ENCODE measurements at places on chromosomes 4 and X. TPM values are rescaled to one million over a fixed set of nuclear protein-coding genes. Genes with fewer than 3 reads are reported as not detected.

DNA sequence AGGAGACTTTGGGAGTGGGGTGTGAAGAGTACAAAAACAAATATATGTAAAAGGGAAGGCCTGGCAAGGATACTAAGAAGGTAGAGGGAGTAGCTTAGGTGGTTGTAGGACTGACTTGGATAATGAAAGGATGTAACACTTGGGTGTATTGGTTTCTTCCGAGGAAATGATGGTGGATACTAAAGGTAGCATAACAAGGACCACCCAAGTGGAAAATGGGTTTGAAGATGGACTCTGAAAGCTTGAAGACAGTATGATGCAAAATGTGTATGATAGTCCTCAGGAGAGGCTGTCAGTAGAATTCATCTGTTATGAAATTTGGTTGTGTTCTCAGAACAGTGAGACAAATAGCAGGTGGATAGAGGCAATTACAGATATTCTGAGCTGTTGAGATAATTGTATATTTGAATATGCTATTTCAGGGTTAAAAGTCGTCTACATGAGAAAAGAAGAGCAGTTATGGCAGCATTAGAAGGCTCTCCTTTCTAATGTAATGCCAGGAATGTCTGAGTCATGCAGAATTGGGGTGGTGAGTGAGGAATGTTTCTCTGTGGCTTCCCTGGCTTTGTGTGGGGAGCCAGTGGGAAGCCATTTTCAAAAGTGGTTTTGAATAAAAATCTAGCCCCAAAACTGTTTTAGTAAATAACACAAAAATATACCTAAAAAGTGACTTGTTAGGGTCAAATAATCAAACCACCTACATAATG is 75.6 kb downstream of the FHIP1A start:
- no peaks in the 10 kb centered on the region for H3K27me3 ChIP-seq
- H3K36me3 ChIP-seq, result no peaks in the 10 kb centered on the region
- H3K4me1 ChIP-seq, result peaks cover 19% of the 10 kb centered on the region

CXCR3 gene
- not detected for polyA plus RNA-seq

LGI2 gene
- polyA plus RNA-seq, result 0.69 TPM

GRCh38 chrX:30622361-30622760 is 30.9 kb upstream of the GK start:
- H3K27ac ChIP-seq, result no peak overlapping the region
- no peak overlapping the region for H3K4me3 ChIP-seq
- peaks cover 5% of the 10 kb centered on the region for H3K4me1 ChIP-seq
- H3K27me3 ChIP-seq, result no peaks in the 10 kb centered on the region
- no peak for DNase-seq

- H3K27ac ChIP-seq, result peak overlapping the region; percentile 18
- H3K4me1 ChIP-seq, result peaks cover 59% of the 10 kb centered on the region
- H3K36me3 ChIP-seq, result no peaks in the 10 kb centered on the region
- no peak overlapping the region for H3K4me3 ChIP-seq
Observed at GRCh38 chr4:147768113-147768512, 36.2 kb downstream of the ARHGAP10 start.

DNA sequence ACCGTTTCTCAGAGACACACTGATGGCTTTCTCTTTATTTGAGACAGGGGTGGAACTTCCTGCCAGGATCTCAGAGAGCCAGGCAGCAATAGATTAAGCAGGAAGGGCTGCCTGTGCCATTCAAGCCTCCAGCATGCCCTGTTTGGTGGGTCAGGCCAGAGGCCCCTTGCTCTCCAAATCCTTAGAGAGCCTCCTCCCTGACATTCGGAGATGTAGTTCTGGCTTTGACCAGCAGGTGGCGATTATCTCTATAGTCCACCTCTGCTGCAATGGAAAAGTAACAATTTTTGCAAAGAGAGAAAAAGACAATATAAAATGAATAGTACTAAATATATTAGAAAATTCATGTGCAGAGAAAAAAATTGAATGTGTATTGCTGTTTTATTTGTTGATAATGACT is 93.9 kb downstream of the NXF2B start:
- no peak for DNase-seq
- H3K4me1 ChIP-seq, result no peaks in the 10 kb centered on the region
- H3K36me3 ChIP-seq, result no peaks in the 10 kb centered on the region

GRCh38 chr4:85358831-85359230 is 116.1 kb upstream of the ARHGAP24 start:
- H3K36me3 ChIP-seq, result no peaks in the 10 kb centered on the region
- no peaks in the 10 kb centered on the region for H3K27me3 ChIP-seq
- H3K4me1 ChIP-seq, result no peaks in the 10 kb centered on the region
